ENCODE measurements at places on chromosomes 3 and 15. TPM values are rescaled to one million over a fixed set of nuclear protein-coding genes. Genes with fewer than 3 reads are reported as not detected.
A peak's percentile ranks its signal among the peaks of the same experiment; 100 is the strongest.

- DNase-seq = no peak
Measured at GRCh38 chr3:12158387-12159226, at the start of gene TIMP4. Gene TIMP4, minus strand, starts transcription at chr3:12158912. Its CDS starts 72 bp downstream, at chr3:12158840.

- DNase-seq = peak; percentile 32
Measured at GRCh38 chr3:150286390-150287147, 121.5 kb upstream of the TSC22D2 start.

DNA sequence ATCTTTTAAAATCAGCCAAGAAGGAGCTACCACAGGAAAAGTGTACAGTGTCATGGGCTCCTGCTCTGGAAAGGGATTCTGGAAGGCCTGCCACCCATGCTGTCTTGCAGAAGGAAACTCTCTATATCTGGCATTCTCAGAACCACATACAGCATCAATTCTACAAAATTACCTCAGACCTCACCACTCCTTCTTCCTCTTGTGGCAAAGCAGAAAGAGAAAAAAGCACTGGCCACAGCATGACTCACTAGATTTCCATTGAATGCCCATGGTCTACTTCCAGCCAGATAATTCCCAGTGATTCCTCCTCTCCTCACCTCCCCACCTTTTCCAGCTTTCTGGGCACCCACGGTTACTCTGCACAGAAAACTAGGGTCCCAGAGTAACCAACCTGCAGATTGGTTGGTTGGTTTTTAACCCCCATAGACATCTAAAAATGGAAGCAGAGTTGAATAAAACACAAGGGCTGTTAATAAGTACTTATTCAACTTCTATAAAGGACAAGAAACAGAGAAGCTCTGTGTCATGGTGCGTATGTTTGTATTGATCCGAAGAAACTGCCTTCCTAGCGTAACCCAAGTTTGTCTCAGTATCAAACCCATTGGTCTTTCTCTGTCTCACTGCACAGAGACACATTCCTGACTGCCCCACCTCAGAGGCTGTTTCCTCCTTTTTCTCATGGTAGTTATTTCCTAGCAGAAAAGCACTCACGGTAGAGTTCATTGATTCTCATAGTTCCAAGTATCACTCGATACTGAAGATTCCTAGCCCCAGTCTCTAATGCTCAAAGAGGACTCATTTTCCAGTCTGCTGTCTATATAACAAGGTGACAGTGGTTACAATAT lies 67.7 kb downstream of the LDHAL6B start:
- peak; percentile 43 for DNase-seq

DNA sequence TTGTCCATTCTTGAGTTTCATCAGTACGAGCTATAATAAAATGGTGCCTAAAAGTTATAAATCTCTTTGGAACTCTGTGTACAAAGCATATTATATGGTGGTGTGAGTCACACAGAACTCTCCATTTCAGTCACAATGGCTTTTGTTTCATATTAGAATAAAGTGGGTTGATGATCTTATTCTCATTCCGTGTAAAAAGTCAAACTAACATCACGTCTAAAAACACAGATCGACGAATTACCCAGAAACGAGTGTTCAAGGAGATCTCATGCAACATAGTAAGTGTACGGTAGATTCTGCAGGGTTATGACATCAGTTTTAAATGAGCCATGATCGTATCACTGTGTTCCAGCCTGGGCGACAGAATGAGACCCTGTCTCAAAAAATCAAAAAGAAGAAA lies 122.4 kb downstream of the FOXP1 start:
- no peak for DNase-seq

GRCh38 chr3:128195369-128195768 lies 42.1 kb downstream of the EEFSEC start:
- no peak for DNase-seq

Gene PPP1R14D
- total RNA-seq = not detected

Gene SLC28A1
- not detected for total RNA-seq

Gene GOLGA6B
- total RNA-seq = not detected

Data from HFFc6 (cell line).